ENCODE measurements at places on chromosomes 16 and 17.
A peak's percentile ranks its signal among the peaks of the same experiment; 100 is the strongest.

DNA sequence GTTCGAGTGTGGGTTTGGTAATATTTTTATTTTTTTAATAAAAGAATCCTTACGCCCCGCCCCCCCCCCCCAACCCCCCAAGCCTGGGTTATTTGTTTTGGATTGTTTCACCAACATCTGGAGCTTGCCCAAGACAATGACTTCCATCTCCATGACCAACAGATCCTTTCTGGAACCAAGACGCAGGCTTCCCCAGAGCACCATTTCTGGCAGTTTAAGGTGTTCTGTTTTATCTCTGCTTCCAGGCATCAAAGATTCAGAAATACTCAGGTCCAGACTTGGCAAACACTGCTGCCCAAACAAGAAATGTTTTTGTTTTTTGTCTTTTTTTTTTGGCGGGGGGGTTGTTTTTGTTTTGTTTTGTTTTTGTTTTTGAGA lies 56.1 kb downstream of the PLXDC1 start:
- no peak for DNase-seq

GRCh38 chr16:61945511-61945910 lies 90.7 kb downstream of the CDH8 start:
- DNase-seq = no peak

GRCh38 chr16:70689035-70689969 lies 3.4 kb upstream of the MTSS2 start:
- no peak for DNase-seq

DNA sequence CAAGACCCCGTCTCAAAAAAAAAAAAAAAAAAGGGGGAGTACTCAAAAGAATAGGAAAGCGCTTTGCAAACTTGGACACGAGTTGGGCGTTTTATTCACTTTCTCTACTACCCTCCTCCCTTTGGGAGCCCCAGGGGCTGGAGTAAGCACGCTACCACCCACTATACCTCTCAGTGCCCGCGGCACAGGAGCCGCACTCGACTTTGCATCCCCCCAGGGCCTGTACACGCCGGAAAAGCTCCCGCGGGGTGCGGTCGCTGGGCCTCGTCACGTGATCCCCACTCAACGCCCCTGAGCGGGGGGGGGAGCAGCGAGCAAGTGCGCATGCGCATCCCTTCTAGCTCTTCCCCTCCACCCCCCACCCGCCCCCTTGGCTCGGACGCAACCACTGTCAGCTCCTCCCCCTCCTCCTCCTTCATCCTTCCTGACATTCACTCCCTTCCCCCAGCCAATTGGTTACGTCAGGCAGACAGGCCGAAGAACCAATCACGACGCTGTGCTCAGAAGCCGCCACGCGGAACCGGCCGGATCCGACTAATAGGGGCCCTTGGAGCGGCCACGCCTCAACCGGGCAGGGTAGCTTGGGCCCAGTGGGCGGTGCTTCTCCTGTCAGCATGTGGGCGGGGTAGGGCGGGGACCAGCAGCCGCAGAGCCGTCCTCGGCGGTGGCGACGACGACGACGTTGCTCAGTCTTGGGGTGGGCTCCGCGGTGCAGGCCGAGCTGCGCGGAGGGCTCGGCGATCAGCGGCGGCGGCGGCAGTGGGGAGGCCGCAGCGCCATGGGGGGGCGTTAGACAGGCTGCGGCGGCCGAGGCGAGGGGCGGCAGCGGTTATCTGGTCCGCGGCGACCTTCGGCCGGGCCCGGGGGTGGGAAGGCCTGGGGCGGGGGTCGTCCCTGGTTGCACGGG lies at the start of gene HAPSTR1:
Gene HAPSTR1, plus strand, starts transcription at position 685 of the 907 bp plus-strand sequence. CDS start 401 bp downstream, outside the sequence.
- peak; percentile 100 for DNase-seq

GRCh38 chr17:74016461-74016860 lies 187.0 kb upstream of the RPL38 start:
- no peak for DNase-seq

GRCh38 chr16:21584817-21585216 lies 14.6 kb upstream of the METTL9 start:
- DNase-seq = no peak

DNA sequence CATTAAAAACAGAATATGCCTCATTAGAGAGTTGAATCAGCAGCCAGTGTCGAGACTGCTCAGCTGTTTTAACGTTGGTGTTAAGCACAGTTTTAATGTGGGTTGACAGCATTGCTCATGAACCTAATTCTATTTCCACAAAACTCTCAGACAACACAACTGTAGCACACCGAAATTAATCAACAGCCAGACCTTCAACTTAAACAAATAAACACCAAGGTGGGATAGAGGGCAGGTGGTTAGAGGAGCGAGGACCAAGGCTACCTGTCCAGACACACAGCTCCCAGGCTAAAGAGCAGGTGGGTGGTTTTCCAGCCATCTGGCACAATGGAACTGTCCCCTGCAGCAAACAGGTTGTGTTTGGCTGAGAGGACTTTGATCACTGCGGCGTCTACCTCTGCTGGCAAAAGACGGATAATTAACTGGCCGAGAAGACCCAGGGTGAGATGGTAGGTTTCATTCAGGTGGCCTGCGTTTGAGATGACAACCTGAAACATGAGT lies 69.6 kb upstream of the ATP2A3 start:
- no peak for DNase-seq

- no peak for DNase-seq
These were observed 30.5 kb downstream of the HS3ST3B1 start for GRCh38 chr17:14331225-14331981.

- DNase-seq = no peak
These were observed 25.3 kb upstream of the ZNF469 start for GRCh38 chr16:88357317-88358022.

DNA sequence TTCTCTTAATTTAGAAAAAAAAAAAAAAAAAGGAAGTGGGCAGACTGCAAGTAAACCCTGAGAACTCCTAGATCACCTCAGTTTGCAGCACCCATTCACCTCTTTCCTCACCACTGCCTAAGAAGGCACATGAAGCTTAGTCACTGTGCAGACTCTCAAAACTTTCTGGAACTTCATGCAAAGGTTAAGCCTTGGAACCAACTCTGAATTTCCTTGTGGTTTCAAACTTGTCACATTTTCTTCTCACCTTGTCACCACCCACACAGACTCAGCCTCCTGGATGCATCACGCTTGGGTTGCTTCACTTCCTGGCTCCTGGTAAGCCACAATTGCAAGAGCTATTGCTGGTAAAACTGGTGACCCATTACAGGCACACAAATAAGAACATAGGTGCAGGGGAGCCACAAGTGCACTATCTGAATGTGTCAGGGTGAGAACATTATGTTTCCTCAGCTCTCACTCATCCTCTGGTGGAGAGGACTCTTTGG lies 15.0 kb upstream of the CPD start:
- no peak for DNase-seq

GRCh38 chr17:67093348-67093747 lies 49.0 kb downstream of the CACNG1 start:
- no peak for DNase-seq

GRCh38 chr16:58456193-58456592 lies 43.8 kb upstream of the NDRG4 start:
- DNase-seq = no peak

DNA sequence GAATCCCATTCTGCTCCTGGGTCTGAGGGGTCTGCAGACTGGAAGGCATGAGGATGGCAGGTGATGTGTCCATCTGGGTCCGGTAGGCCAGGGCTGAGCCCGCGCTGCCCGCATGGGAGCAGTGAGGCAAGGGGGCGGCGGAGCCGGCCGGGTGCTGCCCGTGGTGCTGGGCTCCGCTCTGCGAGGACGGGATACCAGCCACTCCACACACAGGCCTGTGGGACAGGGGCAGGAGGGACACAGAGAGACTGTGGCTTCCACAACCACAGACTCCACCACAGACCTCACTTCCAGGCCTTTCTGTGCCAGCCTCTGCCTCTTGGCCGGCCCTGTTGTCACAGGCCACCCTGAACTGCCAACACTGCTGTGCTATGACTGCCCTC lies 25.4 kb downstream of the MAP1LC3B start:
- DNase-seq = no peak

DNA sequence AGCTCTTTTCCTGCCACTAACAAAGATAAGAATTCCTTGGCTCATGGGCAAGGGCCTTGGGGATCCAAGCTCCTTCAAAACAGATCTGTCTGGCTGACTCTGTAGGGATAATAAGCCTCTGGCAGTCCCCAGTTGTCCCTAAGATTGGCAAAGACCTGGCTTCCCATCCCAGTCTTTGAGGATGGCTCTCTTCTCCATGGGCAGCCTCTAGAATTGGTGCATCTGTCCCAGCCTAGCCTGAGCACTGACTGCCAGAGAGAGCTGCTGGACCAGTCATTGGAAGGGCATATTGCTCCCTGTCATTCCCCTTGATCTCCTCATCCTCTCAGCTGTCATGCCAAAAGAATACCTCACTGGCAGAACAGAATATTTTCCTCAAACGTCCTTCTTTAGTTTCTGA lies 13.2 kb upstream of the CUEDC1 start:
- no peak for DNase-seq

DNA sequence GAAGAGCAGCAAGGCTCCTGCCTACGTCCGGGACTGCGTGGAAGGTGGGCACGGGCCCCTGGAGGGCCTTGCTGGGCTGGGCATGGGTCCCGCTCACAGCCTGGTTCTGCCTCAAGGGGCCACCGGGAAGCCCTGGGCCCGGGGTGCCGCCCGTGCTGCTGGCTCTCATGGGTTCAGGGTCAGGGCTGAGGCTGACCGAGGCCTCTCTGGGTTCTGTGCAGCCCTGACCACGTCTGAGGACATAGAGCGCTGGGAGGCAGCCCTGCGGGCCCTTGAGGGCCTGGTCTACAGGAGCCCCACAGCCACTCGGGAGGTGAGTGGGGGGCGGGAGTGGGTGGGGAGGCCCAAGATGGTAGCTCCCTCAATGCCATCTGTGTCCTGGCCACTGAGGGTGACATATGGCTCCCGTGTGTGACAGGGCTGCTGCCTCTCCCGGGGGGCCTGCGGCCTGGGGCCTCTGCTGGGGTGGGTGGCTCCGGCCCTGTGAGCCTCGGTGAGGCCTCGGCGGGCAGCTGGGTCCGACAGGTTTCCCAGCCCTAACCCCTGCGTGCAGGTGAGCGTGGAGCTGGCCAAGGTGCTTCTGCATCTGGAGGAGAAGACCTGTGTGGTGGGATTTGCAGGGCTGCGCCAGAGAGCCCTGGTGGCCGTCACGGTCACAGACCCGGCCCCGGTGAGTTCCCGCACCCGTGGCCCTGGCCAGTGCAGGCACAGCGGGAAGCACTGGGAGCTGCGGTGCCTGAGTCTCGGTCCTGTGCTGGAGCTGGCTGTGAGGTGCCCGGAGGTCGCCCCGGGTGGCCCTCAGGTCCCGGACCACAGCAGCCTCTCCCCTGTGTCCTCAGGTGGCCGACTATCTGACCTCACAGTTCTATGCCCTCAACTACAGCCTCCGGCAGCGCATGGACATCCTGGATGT lies 9.2 kb downstream of the TELO2 start:
- no peak for DNase-seq

GRCh38 chr17:6420173-6420641 lies 14.7 kb downstream of the AIPL1 start:
- no peak for DNase-seq

GRCh38 chr17:49193513-49194296 lies 16.7 kb downstream of the GNGT2 start:
- DNase-seq = peak; percentile 16

- no peak for DNase-seq
These were observed 77.2 kb downstream of the AATF start for GRCh38 chr17:37025847-37026530.

- no peak for DNase-seq
These were observed 23.1 kb upstream of the CNOT1 start for GRCh38 chr16:58652741-58653140.

DNA sequence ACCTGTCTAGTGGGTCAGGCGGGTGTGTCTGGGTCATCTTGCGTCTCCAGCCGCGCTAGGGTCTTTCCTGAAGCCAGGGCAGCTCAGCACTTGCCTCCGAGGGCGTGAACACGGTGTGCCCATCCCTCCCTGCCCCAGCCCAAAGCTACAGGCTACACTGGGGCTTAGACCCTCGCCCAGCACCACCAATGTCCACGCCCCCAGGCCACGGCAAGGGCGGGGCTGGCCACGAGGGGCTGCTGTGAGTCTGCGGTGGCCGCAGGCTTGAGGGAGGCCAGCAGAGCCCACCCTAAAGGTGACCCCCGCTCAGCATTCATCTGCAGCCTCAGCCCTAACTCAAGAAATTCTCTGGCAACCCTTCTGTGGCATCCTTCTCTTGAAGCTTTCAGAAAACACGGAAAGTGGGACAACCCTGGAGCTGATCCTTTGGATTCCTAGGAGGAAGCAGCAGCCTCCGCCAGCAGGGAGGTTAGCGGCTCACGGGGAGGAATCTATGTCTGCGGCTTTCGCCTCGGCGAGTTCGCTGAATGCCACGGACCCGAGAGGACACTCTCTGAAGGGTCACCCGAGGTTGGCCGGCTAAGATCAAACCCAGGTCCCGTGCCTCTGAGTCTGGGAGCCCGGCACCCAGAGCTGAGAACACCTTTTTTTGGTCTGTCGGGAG lies 41.7 kb downstream of the TIMM22 start:
- DNase-seq = no peak

DNA sequence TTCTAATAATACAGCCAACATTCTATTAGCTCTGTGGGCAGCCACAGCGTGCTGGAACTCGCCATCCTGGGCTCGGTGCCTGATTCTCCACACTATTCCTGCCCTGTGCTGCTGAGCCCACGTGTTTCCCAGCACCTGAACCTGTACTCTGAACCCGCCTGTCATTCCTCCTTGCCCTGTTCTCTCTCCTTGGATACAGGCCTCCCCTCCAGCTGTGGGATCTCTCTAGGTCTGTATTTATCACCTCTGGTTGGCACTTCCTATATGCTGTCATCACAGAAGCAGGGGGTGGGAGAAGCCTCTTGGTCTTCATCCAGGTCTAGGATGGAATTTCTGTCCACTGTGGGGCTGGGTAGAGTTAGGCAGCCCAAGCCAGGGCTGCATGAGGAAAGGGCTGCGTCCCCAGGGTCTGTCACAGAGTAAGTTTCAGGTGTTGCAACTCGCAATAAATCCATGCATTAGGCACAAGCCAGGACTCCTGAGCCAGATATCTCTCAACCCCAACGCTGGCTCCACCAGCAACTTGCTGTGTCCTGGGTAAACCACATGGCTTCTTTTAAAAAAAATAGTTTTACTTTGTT lies 56.0 kb downstream of the ABAT start:
- DNase-seq = no peak

DNA sequence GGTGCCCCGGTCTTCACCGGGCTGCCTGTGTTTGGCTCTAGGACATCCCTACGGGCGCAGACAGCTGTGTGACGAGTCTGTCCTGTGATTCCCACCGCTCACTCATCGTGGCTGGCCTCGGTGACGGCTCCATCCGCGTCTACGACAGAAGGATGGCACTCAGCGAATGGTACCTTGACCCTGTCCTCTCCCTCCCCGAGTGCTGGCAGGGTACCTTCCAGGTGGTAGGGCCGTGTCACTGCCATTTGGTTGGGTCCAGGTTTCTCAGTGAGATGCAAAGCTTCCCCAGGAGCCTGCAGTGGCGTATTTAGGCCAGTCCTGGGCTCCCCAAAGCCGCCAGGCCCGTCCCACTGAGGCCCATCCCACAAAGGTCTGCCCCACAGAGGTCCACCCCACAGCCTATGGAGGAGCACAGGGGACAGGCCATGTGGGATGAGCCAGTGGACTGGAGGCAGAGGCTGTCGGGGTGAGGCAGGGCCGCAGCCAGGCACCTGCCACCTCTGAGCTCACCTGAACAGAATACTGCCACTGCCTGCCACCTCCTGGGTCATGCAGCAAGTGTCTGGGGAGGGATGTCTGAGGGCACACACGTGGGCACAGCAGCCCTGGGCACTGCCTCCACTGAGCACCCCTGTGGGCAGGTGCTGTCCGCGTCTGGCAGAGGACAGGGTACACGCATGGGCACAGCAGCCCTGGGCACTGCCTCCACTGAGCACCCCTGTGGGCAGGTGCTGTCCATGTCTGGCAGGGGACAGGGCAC lies 31.4 kb upstream of the CHMP6 start:
- DNase-seq = no peak

Data from AG09319 (cell line).